ENCODE measurements at places on chromosomes 5 and 9. TPM values are rescaled to one million over a fixed set of nuclear protein-coding genes. Genes with fewer than 3 reads are reported as not detected.

- no peak overlapping the region for H3K4me3 ChIP-seq
- no peaks in the 10 kb centered on the region for H3K4me1 ChIP-seq
- H3K27me3 ChIP-seq = no peaks in the 10 kb centered on the region
- H3K27ac ChIP-seq = no peak overlapping the region
- no peak for DNase-seq
Observed at GRCh38 chr9:118896324-118897000, 472.8 kb downstream of the BRINP1 start.

DNA sequence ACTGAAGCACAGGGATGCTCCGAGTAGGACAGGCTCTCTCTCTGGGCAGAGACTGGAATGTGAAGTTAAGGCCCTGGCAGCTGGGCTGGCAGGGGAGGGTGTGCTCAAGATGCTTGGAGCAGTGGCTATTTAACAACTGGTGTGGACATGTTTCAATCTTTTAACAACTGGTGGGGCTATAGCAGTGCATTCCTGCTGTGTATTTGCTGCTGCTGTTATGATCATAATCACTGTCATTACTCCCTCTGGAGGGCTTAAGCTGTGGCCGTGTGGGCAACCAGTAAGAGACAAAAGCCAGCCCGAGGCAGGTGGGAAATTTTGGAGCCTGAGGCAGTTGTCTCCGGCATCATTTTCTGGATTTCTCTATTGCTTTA lies 33.3 kb upstream of the PTGS1 start:
- DNase-seq = no peak
- no peak overlapping the region for H3K4me3 ChIP-seq
- no peaks in the 10 kb centered on the region for H3K36me3 ChIP-seq

GRCh38 chr9:23821375-23822181 lies 4.5 kb downstream of the ELAVL2 start:
- H3K4me1 ChIP-seq = peaks cover 6% of the 10 kb centered on the region
- DNase-seq = peak; percentile 44
- no peaks in the 10 kb centered on the region for H3K36me3 ChIP-seq
- peak overlapping the region; percentile 51 for H3K4me3 ChIP-seq

GRCh38 chr5:139660923-139661814 lies 13.0 kb downstream of the CXXC5 start:
- H3K4me1 ChIP-seq = peaks cover 55% of the 10 kb centered on the region
- DNase-seq = peak; percentile 78
- no peak overlapping the region for H3K4me3 ChIP-seq
- H3K27ac ChIP-seq = peak overlapping the region; percentile 81
- no peaks in the 10 kb centered on the region for H3K27me3 ChIP-seq
- H3K36me3 ChIP-seq = no peaks in the 10 kb centered on the region

GRCh38 chr5:159786901-159787691 lies 129.2 kb upstream of the ADRA1B start:
- no peaks in the 10 kb centered on the region for H3K36me3 ChIP-seq
- H3K4me3 ChIP-seq = no peak overlapping the region
- no peaks in the 10 kb centered on the region for H3K27me3 ChIP-seq
- peak overlapping the region; percentile 64 for H3K27ac ChIP-seq
- peak; percentile 57 for DNase-seq

- no peak overlapping the region for H3K27ac ChIP-seq
- H3K4me3 ChIP-seq = no peak overlapping the region
- no peaks in the 10 kb centered on the region for H3K4me1 ChIP-seq
- H3K36me3 ChIP-seq = no peaks in the 10 kb centered on the region
- H3K27me3 ChIP-seq = no peaks in the 10 kb centered on the region
Observed at GRCh38 chr5:68818057-68818695, 275.6 kb upstream of the SLC30A5 start.

The HTR1A gene
- 0.24 TPM for total RNA-seq

All from testis (tissue), 5 donors.